T1000 (cell line): ENCODE measurements at places on chromosomes 2 and 18.

DNA sequence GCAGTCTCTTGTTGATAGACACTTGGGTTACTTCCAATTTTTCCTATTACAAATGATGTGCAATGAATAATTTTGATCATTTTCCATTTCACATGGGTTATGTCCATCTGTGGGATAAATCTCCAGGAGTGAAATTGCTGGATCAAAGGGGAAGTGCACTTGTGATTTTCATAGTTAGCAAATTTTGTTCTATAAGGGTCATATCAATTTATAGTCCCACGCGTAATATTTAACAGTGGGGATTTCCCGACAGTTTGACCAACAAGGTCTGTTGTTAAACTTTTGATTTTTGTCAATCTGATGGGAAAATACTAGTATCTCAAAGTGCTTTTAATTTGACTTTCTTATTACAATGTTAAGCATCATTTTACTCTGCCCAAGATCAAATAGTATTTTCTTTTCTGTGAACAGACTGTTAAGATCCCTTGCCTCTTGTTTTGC, 8.3 kb downstream of the IL1B start:
- DNase-seq = no peak

- DNase-seq = no peak
Observed at GRCh38 chr18:40049716-40050115, 1905.3 kb upstream of the PIK3C3 start.

- DNase-seq = no peak
Observed at GRCh38 chr18:13191779-13192178, 26.8 kb upstream of the LDLRAD4 start.

DNA sequence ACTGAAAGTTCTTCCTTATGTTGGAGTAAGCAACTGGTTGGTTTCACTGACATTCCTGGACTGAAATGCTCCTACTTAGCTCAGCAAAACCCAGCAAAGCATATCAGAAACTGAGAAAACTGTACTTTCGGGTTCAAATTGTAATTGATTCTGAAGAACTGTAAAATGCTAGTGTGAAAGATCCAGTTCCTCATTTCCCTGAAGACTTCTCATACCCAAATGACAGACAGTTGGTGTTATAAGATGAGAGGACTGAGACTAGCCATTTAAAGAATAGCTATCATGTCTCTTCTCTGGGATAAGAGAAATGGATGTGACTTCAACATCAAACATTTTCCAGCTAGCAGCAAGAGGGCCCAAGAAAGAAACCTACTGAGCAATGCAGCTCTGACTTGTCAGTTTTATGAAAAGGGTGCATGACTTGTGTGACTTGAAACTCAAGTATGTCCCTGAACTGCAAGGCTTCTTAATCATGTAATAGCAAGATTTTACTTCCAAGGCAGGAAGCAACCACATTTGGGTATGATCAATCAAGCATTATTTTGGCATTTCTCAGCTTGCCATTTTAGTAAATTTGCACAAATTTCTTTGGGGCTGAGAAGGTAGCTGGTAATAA, 420.3 kb upstream of the MMADHC start:
- no peak for DNase-seq

DNA sequence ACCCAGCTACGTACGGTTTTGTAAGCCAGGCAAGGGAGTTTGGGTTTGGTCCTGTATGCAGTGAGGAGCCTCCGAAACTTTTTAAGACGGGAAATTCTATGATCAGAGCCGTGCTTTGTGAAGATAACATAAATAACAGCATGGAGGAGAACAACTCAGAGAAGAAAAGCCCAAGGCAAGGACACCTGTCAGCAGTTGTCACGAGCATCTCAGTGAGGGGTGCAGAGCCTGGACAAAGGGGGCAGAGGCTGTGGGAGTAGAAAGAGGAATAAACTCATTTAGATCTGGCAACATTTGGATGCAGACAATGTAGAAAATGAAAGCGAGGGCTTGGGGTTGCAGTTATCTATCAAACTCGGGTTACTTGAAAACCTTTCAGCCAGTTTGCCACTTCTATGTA, 64.5 kb downstream of the CAVIN2 start:
- DNase-seq = no peak

DNA sequence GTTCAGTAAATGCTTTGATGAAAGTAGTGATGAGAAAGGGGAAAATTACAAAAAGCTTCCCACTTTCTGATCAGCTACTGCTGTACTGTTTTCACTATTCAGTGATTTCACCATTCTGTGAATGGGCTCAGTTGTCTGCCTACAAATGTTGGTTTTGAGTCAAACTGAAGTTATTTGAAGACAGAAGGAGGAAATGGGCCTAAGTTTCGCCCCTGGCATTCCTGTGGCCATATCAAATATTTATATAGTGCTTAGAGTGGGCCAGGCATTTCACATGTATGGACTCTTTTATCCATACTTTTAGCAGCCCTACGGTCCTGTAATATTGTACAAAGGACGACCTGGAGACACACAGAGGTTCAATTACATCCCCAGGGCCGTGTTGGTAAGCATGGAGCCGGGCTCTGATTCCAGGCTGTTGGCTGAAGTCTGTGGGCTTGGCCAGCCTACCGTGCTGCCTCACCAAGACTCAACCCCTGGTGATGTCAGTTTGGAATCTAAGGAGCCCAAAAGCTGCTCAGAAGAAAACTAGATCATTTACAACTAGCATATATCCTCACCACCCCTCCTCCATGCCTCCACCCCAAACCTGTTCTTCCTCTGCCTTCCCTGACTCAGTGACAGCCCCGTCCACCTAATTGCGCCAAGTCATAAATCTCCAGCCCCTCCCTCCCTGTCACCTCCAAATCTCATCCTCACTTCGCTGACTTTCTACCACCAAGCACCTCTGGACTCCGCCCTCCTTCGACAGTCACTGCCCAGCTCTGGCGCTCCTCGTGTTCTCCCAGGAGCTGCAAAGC, 10.1 kb upstream of the GRHL1 start:
- DNase-seq = no peak

DNA sequence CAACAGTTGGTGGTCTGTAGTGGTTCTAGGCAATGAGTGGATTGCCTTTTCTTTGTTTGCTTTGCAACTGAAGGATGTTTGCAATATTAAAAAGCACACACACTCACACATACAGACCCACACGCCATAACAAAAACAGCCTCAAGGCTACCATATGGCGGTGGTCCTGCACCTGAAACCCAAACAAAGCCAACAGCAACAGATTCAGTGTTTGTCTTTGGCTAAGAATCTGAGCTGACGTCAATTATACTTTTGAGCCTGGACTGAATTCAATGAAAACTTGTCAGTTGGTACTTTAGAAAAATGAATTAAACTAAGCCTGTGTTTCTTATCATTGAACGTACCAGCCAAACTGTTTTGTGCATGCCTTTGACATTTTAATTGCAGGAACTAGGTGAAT, 65.0 kb upstream of the NYAP2 start:
- no peak for DNase-seq
